Naive thymus-derived CD4-positive, alpha-beta T cell (primary cell): ENCODE measurements at places on chromosomes 4 and X. TPM values are rescaled to one million over a fixed set of nuclear protein-coding genes. Genes with fewer than 3 reads are reported as not detected.

DNA sequence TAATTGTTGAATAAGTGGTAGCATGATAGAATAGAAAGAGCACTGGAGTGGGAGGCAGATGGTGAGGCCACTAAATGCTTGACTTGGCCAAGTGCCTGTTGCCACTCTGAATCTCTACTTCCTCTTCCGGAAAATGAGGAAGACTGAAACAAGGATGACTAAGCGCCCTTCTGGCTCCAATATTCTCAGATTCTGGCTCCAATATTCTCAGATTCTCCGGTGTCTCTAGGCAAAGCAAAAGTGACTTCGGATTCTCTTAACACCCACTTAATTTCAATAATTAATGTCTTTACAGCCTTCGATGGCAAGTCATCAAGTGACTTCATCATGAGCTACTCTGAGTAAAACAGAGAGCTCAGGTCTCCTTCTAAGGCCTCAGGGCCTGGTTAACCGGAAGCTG lies 402.2 kb upstream of the FGF13 start:
- DNase-seq: no peak

DNA sequence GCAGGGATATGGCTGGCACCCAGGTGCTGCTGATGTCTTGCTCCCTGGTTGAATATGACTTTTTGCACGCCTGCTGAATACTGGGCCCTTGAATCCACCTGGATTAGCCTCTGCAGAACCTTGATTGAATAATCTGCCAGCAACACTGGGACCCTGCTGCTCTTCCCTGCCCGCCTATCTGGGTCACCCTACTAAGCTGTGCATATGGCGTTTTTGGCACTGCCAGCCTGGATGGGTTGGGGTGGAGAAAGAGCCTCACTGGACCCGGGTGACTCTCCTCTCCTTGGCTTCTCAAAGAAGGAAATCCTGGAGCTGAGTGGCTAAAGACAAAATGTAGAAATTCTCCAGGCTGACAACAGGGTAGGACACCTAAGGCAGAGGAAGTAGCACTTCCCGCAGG lies 100.0 kb downstream of the MAOA start:
- DNase-seq: no peak

DNA sequence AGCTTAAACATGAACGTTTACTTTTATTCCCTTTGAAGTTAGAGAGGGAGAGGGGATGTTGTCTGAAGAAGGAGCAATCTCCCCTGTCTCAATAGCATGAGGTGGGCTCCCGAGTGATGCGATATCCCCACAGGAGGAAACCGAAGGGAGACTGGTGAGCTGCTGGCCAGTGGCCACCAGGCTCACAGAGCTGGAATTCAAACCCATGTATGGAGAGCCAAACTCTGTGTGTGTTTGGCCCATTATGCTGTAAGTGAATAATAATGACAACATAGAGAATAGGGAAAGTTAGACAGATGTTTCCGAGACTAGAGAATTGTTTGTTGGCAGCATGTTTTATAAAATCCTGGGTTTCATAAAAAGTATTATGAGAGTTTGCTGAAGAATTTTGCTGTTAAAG lies 66.1 kb upstream of the CLNK start:
- DNase-seq: no peak

DNA sequence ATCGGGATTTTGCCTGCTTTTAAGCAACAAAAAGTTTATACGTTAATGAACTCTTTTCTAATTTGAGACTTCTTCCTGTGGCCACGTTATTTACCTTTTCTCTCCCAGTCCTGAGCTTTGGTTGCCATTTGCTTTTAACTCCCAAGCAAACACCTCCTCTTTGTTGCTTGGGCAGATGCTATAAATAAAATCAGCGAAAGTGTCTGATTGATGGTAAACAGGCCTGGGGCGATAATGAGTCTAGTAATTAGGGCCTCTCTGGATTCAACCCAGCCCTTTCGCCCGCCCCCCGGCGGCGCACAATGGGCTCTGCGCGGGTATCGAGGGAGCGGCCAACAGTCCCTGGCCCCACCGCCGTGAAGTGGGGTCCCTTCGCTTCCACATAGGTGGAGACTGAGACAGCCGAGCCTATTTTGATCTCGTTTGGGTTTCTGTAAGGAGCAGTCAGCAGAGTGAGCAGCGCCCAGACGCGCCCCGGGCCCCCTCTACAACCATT lies 790 bp downstream of the CLGN start:
- no peak for DNase-seq

The GYPB gene
- not detected for total RNA-seq

DNA sequence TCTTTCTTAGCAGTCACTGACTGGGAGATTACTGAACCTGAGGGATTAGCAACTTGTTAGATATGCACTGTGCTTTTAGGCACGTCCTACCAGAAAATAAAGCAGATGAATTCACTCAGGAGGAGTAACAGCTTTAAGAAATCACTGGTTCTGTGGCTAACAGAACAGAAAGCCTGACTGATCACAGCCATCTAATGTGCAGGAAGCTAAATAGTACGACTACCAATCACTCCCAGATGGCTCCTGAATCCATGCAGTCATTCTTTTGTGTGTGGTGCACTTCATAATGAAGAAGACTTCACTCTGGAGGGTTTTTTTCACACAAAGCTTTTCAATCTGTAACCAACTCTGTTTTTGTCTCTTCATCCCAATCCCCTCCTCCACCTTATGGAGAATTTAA lies 305.3 kb upstream of the INTU start:
- DNase-seq: no peak

GRCh38 chrX:100864657-100865391 lies 9.3 kb downstream of the NOX1 start:
- no peak for DNase-seq
